Karpas-422 (cell line): ENCODE measurements at places on chromosomes 2 and 18. TPM values are rescaled to one million over a fixed set of nuclear protein-coding genes. Genes with fewer than 3 reads are reported as not detected.

DNA sequence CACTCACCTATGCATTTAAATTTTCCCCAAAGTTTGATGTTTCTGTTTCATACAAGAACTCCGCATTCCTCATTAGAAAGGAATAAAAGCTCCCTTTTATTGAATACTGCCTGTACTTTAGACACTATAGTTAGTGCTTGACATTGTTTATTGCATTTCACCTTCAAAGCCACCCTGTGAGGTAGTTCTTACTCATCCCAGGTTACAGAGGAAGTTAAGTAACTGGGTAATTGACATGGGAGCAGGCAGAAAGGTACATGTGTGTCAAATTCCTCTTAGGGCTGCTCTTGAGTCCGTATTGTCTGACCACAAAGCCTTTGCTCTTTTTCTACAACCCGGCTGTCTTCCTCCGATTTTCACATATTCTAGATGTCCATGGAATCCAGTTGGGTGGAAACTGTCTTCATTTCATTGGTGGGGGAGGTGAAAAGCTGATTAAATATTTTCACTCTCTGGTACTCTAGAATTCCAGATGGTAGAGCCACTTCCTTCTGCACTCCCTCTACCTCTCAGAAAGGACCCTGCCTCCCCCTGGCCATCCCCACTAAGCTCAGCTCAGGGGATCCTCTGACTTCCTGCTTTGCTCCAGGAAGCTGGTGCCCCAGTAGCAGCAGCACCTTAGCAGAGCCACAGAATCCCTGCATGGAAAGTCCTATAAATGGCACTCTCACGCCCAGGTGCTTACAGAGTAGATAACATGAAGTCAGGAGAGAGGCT is 319.2 kb downstream of the LRATD1 start:
- no peak for DNase-seq

GRCh38 chr2:59066787-59067399 is 825.8 kb upstream of the FANCL start:
- no peak for DNase-seq

DNA sequence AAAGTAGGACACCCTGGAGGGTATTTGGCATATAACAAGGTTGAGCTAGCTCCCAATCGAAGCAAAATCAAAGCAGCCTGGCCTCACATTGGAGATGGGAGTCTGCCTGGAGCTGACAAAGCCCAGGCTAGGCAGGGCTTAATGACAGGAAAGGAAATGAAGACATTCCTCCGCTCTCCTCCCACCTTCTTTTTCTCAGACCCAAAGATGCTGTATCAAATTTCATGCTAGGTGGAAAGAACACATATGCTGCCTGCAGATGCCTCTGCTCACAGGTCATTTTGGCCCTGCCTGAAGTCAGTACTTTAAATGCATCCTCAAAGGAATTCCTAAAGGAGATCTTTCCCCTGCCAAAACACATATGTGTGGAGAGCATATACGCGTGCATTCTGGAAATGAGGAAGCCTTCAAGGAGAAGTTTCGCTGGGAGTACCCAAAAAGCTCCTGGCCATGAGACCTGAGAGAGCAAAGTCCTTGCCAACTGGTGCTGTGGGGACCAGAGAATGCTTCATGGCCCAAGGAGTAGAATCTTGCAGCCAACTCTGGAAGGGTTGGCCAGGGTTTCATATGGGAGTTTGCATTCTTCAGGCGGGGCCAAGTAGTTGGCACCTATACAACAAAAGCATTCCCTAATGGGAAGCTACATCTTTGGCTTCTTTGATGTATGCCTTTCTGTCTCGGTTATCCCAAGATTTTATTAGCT is 88.0 kb downstream of the AQP4 start:
- DNase-seq, result no peak

- no peak for DNase-seq
Observed at GRCh38 chr2:126776255-126776654, 120.3 kb downstream of the GYPC start.

DNA sequence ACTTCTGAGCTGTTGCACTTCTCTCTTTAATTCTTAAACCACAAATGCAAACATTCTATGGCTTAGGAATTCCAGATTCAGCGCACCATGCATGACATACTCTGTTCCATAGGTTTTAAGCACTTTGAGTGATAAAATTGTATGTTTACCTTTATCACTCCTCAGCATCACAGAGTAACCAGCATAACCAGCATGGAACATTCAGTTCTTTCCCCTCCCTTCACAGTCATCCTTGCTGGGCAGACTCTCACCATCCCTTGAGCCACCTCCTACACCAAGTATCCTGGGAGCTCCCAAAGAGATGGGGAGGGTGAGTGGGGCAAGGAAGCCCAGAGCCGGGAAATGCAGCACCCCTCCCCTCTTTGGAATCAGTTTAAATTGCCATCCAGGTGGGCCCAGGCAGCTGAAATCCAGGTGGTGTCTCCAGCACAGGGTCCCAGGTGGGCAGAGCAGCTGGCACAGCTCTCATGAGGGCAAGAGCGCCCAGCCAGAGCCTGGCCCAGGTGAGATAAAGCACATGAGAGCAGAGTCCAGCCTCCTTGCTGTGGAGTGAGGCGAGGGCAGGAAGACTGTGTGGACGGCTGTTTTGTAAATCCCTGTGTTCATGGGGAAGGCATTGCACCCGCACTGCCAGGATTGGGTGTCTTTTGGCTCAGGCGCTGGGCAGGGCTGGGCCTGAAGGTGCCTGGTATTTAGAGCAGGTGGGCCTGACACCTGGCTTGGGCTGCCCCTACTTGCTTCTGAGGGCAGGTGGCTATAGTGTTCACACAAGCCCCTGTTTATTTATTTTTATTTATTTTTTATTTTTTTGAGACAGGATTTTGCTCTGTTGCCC is 36.8 kb downstream of the LAMA3 start:
- DNase-seq, result no peak

DNA sequence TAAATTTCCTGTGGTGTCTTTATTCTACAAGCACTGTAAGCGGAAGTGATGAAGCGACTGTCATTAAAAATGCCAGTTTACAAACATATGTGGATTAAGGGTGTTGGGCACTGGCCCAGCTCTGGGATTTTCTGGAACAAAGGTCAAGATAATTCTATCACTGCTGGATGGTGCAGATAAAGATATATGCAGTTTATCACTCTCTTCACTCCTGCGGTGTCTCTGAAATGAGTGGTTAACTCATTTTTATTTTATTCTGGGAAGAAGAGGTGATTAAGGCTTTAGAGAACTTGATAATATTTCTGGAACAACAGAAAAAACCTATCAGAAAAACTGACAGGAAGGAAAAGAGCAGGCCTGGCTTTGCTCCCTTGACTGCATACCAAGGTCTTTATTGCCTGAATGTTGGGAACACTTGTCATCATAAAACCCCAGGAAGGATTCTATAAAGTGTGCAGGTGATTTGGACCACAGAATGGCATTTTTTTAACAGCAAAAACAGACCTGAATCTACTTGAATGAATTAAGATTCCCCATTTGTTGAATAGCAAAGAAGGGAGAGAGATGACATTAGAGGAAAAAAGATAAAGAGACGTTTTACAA is 32.4 kb downstream of the ABCB11 start:
- no peak for DNase-seq

DNA sequence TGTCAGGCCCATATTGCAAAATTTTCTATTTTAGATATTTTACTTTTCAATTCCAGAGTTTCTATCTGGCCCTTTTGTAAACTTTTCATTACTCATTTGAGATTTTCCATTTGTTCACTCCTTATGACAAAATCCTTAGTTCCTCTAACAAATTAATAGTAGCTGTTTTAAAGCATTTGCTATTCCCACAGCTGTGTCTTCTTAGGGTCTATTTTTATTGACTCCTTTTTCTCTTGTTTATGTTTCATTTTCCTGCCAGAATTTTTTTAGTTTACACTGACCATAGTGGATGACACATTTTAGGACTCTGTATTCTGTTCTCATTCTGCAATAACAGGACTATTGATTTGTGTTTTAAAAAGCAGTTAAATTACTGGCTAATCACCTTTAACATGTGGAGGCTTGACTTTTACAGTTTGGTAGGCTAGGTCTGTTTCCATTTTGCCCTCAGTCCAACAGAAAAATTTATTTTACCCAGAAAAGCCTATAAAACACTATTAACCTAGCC is 30.0 kb downstream of the PID1 start:
- no peak for DNase-seq

- DNase-seq, result no peak
Observed at GRCh38 chr2:176852667-176853066, 359.9 kb upstream of the HNRNPA3 start.

The KRTCAP3 gene
- 0.61 TPM in 1 of 2 replicates, not detected in the other for total RNA-seq

The ZNF513 gene
- total RNA-seq, result 7.0 and 12.6 TPM in 2 replicates

The CCBE1 gene
- not detected in 2 replicates for total RNA-seq

The CTAGE1 gene
- not detected in 2 replicates for total RNA-seq
